Esophagus muscularis mucosa (tissue), 4 donors: ENCODE measurements at places on chromosomes 5 and 9. TPM values are rescaled to one million over a fixed set of nuclear protein-coding genes. Genes with fewer than 3 reads are reported as not detected.
A peak's percentile ranks its signal among the peaks of the same experiment; 100 is the strongest.

DNA sequence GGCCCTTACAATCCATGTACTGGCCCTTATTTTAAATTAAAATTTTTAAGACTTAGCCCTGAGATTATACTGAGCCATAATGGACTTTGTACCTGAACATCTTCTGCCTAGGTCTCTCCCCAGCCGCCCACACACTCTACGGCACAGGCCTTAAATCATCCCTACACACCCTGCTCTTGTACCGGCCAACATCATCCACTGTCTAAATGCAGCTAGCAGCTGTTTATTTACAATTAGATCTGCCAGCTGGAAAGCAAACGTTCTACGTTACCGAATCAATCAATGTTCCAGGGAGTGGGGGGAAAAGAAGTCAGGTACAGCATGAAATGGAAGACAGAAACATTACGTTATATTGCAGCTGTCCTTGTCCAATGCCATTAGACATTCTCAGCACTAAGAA is 88.4 kb upstream of the GRAMD2B start:
- DNase-seq, result no peak

GRCh38 chr9:2859776-2860379 is 16.0 kb upstream of the PUM3 start:
- peak; percentile 83 for DNase-seq

GRCh38 chr5:146751781-146752401 is 126.7 kb downstream of the PPP2R2B start:
- DNase-seq, result no peak

- DNase-seq, result no peak
These were observed 128.0 kb downstream of the FANCC start for GRCh38 chr9:95189251-95190098.

GRCh38 chr5:133825631-133826289 is 142.7 kb downstream of the C5orf15 start:
- no peak for DNase-seq

MSX2 gene
- 2.1 TPM for total RNA-seq

C5orf58 gene
- 6.5 TPM for total RNA-seq

ZNG1F gene
- 10.8 TPM for total RNA-seq

FAM81B gene
- not detected for total RNA-seq
